ENCODE measurements at places on chromosomes 5 and 9.

- DNase-seq: no peak
Observed at GRCh38 chr5:52802272-52802973, 14.7 kb downstream of the ITGA1 start.

DNA sequence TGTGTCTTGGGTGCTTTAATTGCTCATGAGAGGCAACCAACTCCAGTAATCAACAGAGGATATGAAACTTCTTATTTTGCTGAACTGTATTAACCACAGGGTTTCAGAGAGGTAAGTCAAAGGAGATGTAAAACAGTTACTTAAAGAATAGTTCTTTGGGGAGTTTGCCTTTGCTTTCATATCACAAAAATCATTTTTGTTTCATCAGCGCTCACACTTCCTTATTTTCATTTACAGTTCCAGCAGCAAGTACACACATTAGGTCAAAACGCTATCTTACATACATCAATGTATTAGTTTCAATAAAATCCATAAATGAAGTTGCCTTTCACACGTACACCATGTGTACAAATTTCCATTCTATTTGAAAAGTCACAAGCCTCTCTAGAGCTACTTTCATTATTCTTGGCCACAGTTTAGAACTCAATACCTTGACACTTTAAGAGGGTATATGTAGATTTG is 50.1 kb downstream of the ST8SIA4 start:
- no peak for DNase-seq

- no peak for DNase-seq
Observed at GRCh38 chr9:116928289-116928688, 241.2 kb downstream of the TRIM32 start.

DNA sequence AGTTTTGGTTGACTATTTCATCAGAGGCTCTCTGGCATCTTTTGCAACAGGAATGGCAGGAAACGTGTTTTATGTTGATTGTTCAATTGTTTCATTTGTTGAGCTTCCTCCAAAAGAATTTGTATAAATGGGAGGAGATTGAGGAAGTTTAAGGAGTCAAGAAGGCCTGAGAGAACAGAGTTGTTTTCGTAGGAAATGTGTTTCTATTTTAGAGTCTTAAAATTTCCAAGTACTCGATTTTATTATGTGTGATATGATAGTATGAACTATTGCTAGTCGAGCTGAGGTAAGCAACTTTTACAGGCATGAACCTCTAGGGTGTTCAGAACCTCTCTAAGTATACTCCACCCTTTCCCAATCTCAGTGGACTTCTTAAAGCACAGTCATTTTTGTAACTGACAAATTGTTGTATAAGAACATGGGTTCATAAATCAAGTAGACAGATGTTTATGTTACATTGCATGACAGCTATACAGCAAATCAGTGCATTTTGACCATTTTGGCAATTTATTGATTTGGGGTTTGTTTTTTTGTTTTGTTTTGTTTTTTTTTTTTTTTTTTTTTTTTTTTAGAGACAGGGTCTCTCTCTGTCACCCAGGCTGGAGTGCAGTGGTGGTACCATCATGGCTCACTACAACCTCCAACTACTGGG is 47.4 kb downstream of the POLK start:
- no peak for DNase-seq

- DNase-seq: no peak
Observed at GRCh38 chr9:93183131-93183662, 742 bp upstream of the WNK2 start.

GRCh38 chr9:116166713-116167112 is 13.1 kb downstream of the PAPPA start:
- DNase-seq: no peak

DNA sequence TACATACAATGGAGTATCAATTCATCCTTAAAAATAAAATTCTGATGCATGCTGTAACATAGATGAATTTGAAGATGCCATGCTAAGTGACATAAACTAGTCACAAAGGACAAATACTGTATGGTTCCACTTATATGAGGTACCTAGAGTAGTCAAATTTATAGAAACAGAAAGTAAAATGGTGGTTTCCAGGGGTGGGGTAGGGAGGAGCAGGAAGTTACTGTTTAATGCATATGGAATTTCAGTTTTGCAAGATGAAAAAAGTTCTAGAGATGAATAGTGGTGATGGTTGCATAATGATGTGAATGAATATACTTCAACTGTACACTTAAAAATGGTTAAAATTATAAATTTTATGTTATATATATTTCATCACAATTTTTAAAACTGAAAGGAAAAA is 57.3 kb upstream of the FNIP1 start:
- DNase-seq: no peak

DNA sequence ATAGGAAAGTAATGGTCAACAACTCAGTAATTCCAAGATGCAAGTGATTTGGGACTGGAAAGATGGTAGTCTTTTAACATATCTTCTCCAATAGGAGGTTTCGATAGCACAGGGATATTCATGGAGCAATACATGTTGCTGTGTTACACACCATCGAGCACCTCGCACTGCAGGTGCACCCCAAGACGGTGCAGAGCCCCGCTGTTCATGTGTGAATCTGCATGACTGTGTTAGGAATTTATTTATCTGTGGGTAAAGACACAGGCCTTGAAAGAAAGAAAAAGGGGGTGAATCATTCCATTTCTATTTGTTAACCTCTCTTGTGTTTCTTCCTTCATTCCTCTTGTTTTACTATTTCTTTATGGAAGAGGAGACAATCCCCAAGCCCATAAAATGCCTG is 217.1 kb downstream of the EBF1 start:
- no peak for DNase-seq

DNA sequence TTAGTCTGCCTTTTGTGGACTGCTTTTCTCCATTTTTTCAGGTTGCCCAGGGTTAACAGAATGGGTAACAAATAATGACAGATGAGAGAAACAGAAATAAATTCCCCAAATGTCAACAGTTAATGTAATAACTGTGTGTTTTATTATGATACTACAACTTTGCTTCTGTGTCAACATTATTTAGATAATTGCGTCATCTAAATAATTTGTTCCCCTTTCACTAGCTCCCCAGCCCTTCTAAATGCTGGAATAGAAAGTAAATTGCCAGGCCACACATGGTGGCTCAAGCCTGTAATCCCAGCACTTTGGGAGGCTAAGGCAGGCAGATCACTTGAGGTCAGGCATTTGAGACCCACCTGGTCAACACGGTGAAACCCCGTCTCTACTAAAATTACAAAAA is 53.5 kb downstream of the RNF38 start:
- no peak for DNase-seq

GRCh38 chr9:121249563-121249962 is 18.4 kb upstream of the GSN start:
- no peak for DNase-seq

- DNase-seq: no peak
Observed at GRCh38 chr5:75335952-75336614, 937 bp upstream of the HMGCR start.

GRCh38 chr5:109199799-109200620 is 209.8 kb downstream of the PJA2 start:
- no peak for DNase-seq

DNA sequence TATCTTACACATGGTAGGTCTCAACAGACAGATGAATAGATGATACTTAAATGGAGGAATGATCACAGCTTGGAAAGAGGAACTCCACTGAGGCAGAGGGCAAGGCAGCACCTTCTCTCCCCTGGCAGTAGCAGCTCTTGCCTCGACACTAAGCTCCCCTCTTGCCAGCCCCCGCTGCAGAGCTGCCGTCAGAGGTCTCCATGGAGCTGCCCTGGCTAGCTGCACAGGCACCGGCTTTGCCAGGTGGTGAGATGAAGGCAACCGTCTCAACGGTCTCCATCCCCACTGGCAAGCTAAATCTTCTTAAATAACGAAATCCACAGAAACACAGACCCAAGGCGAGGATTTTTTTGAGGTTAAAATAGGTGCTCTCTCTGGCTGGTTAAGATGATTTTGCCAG is 81.2 kb downstream of the CRB2 start:
- DNase-seq: no peak

DNA sequence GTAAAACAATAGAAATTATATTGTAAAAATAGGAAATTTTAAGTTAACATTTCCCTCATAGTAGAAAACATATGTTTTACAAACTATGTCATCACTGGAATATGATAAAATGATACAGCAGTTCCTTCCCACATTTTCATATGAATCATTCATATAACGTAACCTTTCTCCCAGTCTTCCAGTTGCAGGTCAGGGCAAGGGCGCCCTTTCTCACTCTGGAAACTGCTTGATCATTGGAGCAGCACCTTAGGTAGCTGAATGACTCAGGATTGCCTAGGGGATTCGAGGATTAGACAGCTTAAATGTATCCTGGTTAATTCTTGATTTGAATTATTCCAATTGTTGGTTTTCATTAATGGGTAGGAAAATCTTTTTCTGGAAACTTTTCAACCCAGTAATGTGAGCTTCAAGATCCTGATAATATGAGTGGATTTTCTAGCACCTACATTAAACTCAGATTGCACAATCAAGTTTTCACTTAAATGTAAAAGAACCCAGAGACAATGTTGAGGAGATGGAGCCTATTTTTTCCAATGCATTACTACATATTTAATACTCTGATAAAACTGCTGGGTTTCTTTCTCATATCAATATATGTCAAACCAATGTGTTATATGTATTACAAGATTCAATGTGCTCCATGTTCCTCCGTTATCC is 32.6 kb upstream of the ANXA1 start:
- DNase-seq: no peak

- no peak for DNase-seq
Observed at GRCh38 chr9:131013771-131014676, 5.0 kb downstream of the LAMC3 start.

DNA sequence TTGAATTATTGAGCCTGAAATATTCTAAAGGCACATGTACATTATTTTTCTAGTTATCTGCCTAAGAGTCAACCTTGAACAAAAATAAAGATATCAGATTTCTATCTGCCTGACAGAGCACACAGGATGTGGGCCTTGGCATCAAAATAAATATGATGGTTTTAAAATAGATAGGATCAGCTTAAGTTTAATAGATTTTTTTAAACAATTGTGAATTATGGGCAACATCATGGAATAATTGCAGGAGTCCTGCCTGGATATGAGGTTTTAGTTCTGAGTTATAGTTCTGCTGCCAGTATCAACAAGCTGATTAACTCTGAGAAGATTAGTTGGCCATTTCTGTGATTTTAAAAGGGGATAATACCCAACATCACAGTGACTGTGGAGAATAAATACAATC is 107.0 kb upstream of the PCA3 start:
- no peak for DNase-seq

DNA sequence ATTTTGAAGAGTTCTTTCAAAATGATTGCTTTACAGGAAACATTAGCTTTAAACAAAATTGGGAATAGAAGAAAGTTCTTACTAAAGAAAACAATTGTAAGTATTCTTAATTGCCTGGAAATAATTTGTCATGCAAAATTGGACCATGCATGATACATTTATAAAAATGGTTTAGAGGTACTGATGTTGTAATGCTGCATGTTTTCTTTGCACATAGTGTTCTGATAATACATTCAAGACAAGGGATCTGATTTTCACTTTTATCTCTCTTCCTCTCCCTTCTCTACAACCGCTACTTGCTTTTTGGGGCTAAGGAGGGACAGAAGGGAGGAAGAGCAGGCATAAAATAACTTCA is 211.6 kb upstream of the MPDZ start:
- no peak for DNase-seq

DNA sequence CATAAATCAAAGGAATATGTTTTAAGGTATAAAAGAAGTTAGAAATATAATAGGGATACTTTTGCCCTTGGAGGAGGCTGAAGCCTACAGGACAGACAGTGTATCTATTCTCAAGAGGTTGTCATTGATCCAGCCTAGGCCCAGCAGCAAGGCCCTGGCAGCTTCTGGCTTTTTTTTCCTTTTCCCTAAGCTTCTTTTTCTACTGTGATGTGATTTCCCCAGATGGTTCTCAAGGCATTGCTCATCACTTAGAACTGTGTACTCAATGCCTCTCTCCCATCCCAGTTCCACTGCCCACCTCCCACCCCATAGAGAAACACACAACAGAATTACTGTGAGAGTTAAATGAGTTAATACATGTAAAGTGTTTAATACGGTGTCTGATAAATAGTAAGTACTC is 88.6 kb downstream of the SLC44A1 start:
- no peak for DNase-seq

DNA sequence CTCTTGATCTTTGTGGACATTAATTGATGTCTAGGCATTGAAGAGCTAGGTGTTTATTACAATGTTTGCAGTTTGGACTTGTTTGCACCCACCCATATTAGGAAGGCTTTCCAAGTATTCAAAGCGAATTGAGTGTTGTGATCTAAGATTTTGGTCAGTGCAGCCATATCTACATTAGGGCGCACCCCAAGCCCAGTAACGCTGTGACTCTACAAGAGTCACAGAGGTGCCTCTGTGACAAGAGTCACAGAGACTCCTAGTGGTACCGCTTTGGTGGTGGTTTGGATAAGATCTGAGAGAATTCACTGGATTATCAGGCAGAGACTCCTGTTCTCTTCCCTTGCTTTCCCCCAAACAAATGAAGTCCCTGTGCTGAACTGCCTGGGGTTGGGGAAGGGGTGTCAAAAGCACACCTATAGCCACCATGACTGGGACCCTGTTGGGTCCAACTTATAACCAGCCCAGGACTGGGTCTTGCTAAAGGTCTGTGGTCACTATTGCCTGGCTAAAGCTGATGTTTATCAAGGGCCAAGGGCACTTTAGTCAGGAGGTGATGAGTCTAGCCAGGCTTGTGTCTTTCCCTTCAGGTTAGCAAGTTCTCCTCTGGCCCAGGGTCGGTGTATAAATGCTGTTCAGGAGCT is 114.1 kb upstream of the RIOK2 start:
- no peak for DNase-seq

GRCh38 chr5:148559461-148559860 is 94.9 kb downstream of the HTR4 start:
- DNase-seq: no peak

DNA sequence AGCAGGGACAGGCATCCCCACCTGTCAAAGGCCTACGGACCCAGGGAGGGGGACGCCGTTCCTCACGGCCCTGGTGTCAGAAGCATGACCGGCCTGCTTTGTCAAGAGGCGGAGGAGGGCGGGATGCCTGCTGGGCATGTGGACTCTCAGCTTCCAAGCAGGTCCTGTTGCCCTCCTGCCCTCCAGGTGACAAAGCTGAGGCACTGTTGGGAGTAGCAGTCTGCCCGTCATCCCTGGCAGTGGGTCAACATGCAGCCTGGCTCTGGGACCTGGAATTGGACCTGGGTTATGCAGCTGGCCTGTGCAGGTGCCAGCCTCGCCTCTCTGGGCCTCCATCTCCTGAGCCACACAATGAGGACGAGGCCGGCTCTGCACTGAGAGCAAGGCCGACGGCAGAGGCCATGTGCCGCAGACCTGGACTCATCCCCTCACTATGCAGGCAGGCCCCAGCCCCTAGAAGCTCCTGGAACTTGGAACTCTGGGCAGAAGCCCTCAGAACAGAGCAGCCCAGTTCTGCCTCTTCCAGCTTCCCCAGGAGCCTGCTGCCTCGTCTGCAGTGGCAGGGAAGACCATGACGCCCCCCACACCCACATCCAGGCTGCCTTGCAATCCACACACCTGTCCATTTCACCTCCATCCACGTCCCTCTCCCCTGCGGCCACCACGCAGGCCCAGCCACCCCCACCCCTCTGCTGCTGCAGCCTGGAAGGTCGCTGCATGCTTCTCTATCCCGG is 20.8 kb upstream of the FCN1 start:
- DNase-seq: no peak
